ENCODE measurements at places on chromosomes 1 and 21. TPM values are rescaled to one million over a fixed set of nuclear protein-coding genes. Genes with fewer than 3 reads are reported as not detected.

Gene DENND4B
- polyA plus RNA-seq: 4.2 TPM

Gene SPRR2A
- polyA plus RNA-seq: not detected

Gene SYT2
- polyA plus RNA-seq: 21.8 TPM

Gene FAM177B
- polyA plus RNA-seq: 1.0 TPM

Gene WNT9A
- polyA plus RNA-seq: not detected

Gene SYTL1
- polyA plus RNA-seq: not detected

Gene OR2T2
- polyA plus RNA-seq: not detected

Gene ADORA3
- polyA plus RNA-seq: 0.49 TPM

Gene TSTD1
- 35.1 TPM for polyA plus RNA-seq

Gene MFAP2
- polyA plus RNA-seq: not detected

Gene ACOT11
- polyA plus RNA-seq: 0.85 TPM

Gene ADAMTSL4
- not detected for polyA plus RNA-seq

Gene NPHS2
- not detected for polyA plus RNA-seq

Gene TEX38
- not detected for polyA plus RNA-seq

Gene SVBP
- polyA plus RNA-seq: 48.9 TPM

Gene FMN2
- 57.5 TPM for polyA plus RNA-seq

Gene CENPF
- 0.74 TPM for polyA plus RNA-seq

All from Purkinje cell (primary cell).